Activated T-helper 17 cell treated with anti-CD3 and anti-CD28 coated beads, Interleukin-2, amount 50 U/mL, for 72 hours (primary cell): ENCODE measurements at places on chromosomes 2 and 18.

GRCh38 chr2:1610096-1610485 is 134.2 kb downstream of the PXDN start:
- no peak for ATAC-seq

DNA sequence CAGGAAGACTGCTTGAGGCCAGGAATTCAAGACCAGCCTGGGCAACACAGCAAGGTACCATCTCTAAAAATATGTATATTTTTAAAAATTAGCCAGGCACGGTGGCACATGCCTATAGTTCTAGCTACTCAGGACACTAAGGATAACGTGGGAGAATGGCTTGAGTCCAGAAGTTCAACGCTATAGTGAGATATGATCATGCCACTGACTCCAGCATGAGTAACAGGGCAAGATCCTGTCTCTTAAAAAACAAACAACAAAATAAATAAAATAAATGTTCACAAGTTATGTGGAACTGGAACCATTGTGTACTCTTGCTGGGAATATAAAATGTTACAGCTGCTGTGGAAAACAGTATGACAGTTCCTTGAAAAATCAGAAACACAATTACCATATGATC is 47.2 kb downstream of the USP34 start:
- no peak for ATAC-seq

DNA sequence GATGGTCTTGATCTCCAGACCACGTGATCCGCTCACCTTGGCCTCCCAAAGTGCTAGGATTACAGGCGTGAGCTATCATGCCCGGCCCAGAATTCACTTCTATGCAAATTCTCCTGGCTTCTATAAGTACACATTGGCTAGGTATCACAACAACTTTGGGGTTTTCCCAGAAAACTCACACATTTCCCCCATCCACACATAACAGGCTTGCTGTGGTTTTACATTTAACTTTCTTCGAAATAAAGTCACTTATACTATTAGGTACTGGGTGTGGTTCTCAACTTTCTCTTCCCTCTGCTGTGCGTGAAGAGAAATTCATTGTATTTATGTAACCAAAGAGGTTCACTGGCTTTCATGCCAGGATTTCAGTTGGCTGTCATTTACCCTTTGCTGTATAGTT is 439.4 kb upstream of the CWC22 start:
- no peak for ATAC-seq

- peak; percentile 39 for ATAC-seq
Measured at GRCh38 chr2:197838579-197838978, 34.2 kb downstream of the PLCL1 start.

DNA sequence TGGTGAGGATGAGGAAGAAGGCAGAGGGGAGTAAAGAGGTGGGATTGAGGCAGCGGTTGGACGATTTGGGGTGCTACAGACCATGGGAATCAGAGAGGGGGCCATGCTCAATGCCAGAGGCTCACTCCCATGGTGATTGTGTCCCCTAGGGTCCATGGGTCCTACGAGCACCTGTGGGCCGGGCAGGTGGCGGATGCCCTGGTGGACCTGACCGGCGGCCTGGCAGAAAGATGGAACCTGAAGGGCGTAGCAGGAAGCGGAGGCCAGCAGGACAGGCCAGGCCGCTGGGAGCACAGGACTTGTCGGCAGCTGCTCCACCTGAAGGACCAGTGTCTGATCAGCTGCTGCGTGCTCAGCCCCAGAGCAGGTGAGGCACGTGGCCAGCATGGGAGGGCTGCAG is 5.2 kb downstream of the CAPN10 start:
- ATAC-seq = no peak

DNA sequence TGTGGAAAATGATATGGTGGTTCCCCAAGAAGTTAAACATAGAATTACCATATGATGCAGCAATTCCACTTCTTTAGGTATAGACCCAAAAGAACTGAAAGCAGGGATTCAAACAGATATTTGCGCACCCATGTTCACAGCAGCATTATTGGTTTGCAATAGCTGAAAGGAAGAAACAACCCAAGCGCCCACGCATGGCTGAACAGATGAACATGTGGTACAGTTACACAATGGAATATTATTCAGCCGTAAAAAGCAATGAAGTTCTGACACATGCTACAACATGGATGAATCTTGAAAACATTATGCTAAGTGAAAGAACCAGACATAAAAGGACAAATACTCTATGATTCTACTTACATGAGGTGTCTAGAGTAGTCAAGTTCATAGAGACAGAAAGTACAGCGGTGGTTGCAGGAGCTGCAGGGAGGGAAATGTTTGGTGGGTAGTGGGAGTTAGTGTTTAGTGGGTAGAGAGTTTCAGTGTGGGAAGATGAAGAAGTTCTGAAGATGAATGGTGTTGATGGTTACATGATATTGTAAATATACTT is 26.7 kb upstream of the ASPRV1 start:
- ATAC-seq = peak; percentile 65

GRCh38 chr2:71894261-71894660 is 253.4 kb downstream of the CYP26B1 start:
- no peak for ATAC-seq
